ENCODE measurements at places on chromosomes 2 and 18.

DNA sequence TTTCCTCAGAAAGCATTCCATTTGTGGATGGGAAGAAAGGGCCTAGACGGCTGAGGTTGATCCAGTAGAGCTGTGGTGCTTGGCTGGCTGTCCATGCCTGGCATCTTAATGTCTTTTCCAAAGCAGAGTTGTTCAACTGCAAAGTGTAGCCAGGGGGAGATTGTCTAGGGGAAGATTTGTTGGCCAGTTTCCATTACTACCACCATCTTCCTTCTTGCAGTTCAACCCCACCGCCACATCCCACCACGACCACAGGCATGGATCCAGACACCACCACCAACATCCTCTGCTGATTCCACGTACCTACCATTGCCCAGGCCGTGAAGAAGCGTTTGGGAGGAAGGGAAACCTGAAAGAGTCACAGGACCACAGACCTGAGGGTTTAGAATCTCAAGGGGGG is 50.7 kb upstream of the HAAO start:
- DNase-seq = no peak

DNA sequence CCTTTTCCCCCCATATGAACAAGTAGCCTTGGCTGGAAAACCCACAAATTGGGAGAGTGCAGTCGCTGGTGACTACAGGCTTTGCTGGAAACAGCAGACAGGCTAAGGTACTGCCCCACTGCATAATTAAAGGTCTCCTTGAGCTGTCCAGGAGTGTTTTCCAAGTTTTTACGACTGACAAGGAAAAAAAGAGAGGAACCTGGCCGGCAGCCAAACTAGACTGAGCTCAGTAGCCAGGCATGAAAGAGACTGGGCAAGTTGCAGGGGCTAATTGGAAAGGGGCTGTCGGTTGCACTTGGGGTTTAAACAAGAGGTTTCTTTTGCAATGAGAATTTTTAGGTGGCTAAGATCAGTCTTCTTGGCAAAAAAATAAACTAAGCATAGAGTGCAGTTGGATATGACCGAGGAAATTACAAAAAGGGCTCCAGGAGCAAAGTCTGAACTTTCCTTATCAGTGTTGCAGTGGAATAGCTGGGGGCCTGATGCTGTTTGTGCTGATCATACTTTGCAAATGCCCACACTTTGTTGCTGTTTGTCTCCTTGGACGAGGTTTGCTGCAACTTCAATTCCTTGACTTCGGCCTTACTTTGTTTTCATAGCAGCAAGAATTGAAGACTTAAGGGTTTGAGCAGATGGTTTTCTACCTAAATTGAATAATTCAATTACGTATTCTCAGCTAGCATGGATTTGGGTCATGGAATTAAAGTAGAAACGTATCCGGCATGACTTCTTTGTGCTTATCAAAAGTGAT is 2.1 kb downstream of the GULP1 start:
- no peak for DNase-seq

DNA sequence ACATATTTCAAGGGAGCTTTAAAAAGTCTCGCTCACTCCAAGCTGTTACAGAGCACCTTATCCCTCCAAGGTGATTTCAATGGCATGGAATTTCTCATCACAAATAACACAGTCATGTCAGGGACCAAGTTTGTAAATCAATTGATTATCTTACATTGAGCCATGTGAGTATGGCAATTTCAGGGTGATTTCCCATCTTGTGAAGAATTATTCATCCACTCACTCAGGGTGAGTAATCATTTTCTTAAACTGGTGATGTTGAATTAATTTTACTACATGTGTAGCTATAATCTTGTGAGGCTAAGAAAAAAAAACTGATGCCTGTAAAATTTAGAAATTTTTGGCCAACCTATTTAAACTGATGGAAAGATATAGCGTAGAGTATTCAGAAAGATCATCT is 3.3 kb upstream of the ABCA12 start:
- no peak for DNase-seq

GRCh38 chr2:234395891-234396420 is 100.9 kb downstream of the ARL4C start:
- no peak for DNase-seq

GRCh38 chr2:225310745-225311144 is 88.8 kb upstream of the NYAP2 start:
- no peak for DNase-seq

GRCh38 chr2:17749753-17750438 is 3.7 kb downstream of the SMC6 start:
- DNase-seq = no peak

DNA sequence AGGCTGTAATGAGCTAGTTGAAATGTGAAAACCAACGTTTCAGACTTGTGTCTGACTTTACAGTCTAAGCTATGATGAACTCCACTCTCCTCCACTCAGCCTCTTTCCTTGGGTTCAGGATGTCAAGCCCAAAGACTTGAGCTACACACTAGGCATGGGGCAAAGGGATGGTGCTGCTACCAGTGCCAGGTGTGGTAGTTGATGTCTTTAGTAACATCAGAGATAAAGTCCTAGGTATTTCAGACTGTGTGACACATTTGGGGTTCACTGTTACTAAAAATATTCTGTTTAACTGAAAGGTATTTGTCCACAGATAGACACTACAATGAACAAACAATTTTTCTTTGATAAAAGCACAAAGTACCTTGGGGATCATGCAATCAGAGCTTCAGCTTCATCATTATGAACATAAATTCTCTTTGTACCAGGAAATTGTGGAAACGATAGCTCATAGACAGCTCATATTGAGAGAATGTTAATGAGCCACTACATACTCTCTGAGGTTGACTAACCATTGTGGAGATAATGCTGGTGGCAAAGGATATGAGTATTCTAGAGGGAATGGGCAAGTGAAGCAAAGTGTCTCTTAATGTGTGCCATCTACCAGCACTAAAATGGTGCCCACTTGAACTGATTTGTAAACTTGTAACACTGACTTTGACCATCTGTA is 253.7 kb upstream of the THUMPD2 start:
- no peak for DNase-seq

- DNase-seq = no peak
Measured at GRCh38 chr2:24993406-24994145, 21.8 kb upstream of the DNAJC27 start.

DNA sequence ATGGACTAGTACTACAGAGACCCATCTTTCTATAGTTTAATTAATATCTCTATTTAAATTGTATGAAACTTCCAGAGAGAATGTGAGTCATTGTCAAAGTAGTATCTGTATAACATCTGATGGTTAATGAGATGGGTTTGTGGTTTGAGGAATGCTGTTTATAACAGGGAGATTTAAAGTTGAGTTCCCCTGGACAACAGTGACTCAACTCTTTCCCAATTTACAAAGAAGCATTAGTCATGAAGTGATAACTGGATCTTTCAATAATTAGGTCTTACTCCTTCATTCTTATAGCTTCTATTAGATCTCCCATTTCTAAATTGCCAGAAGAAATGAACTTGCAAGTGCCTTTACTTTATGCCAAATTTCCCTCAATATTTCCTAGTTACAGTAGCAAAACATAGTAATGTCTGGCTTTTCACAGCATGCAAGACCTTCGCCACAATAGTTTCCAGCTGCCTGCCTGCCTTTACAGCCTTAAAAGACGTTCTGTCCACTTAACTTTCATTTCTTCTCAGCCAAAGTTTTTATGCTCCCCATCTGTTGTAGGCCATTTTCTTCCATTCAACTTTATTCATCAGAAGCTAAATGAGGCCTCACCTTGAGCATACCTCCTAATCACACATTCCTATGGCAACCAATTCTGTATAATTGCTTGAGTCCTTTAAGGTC is 47.7 kb upstream of the WDR75 start:
- DNase-seq = no peak

DNA sequence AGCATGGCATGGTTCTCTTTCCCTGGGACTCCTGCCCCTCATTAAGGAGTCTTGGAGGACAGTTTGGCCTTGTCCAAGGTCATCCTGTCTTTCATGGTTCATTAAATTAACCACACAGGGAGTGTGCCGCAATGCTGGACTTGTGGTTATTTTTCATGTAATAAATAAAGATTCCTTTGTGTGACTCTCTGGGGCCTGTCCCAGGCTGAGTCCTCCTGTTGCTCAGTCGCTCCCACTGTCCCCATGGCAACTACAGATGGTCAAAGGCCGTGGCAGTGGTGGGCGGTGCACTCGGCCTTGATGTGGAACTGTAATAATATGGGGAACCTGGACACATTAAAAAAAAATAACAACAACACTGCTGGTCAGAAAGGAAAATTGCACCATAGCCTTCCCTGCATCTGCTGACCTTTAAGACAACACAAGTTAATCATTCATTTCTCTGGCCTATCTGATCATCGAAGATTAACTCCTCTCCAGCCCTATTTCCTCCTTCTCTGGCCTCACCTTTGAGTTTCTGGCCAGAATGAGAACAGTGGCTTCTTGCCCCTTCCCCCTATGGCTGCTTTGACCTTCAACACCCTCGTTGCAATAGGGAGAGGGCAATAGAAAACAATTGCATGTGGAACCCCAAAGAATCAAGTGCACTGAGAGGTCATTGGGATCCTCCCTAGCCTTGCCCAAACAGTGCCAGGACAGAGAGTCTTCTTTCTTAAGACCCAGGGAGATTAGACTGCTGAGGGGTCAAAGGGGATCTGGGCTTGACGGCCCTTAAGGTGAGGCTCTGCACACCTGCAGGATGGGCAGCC is 44.7 kb downstream of the PSD4 start:
- DNase-seq = peak; percentile 52

GRCh38 chr2:215066124-215066523 is 72.3 kb downstream of the ABCA12 start:
- DNase-seq = no peak

- no peak for DNase-seq
Measured at GRCh38 chr2:240287496-240288086, 147.1 kb upstream of the OTOS start.

DNA sequence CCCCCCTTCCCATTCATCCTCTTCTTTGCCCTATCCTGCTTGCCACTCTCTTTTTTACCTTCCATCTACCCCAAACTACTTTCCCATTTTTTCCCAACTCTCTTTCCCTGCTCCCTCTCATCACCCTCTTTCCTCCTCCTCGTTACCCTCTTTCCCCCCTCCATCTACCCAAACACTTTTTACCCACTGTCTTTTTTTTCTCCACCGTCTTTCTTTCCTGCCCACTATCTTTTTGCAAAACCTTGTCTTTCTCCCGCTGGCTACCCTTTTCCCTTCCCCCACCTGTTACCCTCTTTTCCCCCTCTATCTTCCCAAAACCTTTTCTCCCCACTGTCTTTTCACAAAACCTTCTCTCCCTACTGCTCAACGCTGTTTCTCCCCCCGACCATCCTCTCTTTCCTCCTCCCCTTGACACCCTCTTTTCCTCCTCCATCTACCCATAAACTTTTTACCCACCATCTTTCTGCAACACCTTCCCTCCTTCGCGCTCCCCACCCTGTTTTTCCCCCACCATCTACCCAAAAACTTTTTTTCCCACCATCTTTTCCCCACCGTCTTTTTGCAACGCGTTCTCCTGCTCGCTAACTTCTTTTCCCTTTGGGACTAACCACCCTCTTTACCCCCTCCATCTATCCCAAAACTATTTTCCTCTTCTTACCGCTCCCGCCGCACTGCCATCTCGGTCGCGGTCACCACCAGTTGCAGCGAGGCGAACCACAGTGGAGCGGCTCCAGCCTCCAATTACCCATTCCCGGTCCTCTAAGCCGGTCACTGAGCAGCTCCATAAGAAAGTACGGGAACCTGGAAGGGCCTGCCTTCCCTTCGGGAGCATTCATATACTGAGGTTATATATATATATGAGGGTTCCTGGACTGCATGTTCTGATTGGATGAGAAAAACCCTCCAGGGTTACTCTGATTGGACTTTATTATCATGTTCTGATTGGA is 15.0 kb downstream of the CCDC74A start:
- no peak for DNase-seq

GRCh38 chr18:35635170-35635569 is 53.6 kb downstream of the GALNT1 start:
- no peak for DNase-seq

DNA sequence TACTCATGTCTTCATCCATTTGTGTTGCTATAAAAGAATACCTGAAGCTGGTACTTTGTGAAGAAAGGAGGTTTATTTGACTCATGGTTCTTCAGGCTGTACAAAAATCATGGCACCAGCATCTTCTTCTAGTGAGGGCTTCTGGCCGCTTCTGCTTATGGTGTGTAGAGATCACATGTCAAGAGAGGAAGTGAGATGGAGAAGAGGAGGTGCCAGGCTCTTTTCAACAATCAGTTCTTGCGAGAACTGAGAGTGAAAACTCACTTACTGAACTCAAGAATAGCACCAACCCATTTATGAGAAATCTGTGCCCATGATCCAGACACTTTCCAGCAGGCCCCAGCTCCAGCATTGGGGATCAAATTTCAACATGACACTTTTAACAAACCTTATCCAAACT is 30.0 kb upstream of the BARD1 start:
- DNase-seq = peak; percentile 40

DNA sequence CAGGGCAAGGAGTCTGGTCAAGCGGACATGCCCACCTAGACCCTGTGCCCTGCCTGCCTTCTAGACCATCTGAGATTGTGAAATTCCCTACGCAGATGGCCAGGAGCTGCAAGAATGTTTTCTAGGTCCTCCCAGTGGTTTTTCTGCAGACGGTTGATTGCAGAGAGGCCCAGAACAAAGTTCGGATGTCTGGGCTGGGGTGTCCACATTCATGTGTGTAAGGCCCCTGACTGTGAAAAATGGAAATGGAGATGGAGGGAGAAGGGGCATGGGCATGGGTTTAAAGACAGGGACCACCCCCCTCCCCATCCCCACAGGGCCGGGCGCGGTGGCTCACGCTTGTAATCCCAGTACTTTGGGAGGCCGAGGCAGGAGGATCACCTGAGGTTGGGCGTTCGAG is 11.8 kb downstream of the ARHGAP25 start:
- DNase-seq = no peak

- DNase-seq = peak; percentile 17
Measured at GRCh38 chr18:35862119-35862640, 110.3 kb upstream of the RMP24 start.

DNA sequence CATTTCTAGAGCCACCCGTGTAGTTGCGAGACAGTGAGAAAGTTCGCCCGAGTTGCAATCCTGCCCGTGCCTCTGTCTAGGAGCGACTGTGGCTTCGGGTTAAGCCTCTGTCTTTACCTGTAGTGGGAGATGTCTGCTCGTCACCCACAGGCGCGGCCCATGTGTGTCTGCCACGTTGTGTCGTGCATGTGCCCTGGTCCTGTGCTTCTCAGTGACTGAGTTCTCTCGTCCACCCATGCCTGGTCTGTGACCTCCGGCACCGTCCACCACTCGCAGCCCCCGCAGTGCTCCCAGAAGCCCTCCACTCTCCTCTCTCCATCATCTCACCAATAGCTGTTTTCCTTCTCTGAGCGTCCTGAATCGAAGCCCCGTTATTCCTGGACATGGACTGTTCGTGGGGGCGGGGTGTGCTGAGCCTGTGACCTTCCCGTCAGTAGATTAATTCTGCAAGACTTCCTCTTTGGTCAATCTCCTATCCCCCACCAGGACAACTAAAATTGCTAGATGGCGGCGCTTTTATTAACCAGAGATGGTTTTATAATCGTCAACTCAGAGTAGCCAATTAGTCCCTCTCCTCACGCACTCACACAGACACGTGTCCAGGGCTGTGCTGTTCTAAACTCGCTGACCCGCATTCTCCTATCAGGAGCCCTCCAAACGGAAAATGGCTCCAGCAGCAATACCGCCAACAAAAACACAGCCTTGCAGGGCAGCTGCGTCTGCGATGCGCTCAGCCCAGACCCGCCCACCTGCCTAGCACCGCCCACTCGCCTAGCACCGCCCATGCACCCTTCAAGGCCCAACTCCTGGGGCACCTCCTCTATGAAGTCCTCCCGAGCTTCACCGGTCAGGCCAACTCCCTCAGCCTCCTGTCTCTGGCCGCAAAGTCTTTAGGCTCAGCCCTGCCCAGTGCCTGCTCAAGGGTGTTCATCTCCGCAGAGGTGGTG is 119.4 kb downstream of the TWIST2 start:
- DNase-seq = no peak

GRCh38 chr2:178233428-178233827 is 39.1 kb downstream of the OSBPL6 start:
- DNase-seq = no peak

Data from MV-4-11 (cell line).